ENCODE measurements at places on chromosomes 7 and 10. TPM values are rescaled to one million over a fixed set of nuclear protein-coding genes. Genes with fewer than 3 reads are reported as not detected.

DNA sequence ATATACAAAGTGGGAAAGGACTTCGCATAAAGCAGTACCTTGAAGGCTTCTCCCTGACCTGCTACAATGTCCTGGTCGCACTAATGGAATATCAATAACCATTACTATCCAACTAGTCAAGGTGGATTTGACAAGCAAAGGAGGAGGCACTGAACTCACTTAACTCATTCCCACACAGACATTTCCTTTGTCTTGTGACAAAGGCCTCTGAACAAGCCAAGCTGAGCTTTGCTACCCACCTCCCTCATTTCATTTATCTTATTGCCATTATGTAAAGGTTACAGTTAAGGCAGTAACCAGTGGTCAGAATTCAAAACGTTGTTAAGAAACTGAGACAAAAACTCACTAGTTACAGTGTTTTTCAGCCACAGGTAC lies 7.3 kb downstream of the ELMO1 start:
- no peak for DNase-seq

BTAF1 gene
- 33.8 TPM for total RNA-seq

DNA sequence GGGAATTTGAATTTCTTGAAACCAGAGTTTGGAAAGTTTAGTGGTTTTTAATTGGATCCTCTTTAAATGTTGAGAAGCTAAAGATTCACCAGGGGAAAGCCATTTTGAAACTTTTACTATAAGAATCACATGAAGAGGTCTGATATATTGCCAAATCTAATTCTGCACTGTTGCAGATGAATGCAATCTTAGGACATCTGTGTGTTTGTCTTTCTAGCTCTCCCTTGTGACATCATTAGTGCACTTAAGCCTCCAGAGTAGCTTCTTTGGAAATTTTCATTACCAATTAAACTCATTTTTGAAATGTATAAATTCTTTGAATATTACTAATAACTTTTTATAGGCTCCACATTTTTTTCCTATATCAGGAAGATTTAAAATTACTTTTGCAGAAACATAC lies 160.2 kb downstream of the BICC1 start:
- DNase-seq: no peak

GRCh38 chr10:77641788-77642397 lies 4.3 kb upstream of the KCNMA1 start:
- DNase-seq: peak; percentile 84

ASB4 gene
- total RNA-seq: 0.15 TPM

SFTPA1 gene
- 3.8 TPM for total RNA-seq

- no peak for DNase-seq
These were observed 235.3 kb downstream of the CALN1 start for GRCh38 chr7:72176875-72177274.

DNA sequence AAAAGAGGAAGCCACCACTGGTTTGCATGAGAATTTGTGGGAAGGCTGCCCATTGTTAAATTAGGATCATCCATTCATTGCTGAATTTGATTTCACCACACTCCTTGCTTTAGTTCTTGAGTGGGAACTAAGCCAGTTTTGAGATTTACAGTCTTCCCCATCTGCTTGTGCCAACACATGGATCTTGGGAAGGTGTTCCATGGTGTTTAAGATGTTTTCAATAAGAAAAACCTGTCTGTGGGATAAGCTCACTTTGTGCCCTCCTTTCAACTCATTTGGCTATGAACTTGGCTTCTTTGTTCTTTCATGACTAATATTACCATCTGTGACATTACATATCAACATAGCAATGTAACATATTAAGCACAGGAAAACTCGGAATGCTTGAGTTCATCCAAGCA lies 73.2 kb downstream of the INHBA start:
- no peak for DNase-seq

TFPI2 gene
- total RNA-seq: 2.9 TPM

DNA sequence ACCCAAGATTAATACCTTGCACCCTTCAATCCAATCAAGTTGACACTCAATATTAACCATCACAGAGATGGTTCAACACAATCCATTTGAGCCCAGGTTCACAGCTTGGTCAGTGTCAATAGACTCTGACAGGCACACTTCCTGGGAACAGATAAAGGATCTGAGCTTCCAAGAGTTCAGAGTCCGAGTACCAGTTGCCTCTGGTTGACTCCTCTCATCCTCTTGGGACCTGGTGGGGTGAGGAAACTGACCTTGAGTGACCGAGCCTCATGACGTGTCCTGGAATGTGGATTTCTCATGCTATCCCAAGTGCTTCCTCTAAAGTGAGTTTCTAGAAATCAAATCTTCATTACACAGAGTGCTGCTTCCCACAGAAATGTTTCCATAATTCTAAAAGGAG lies 162.0 kb downstream of the CYP26A1 start:
- DNase-seq: no peak

PIK3AP1 gene
- 2.6 TPM for total RNA-seq

EPDR1 gene
- total RNA-seq: 86.6 TPM

DNA sequence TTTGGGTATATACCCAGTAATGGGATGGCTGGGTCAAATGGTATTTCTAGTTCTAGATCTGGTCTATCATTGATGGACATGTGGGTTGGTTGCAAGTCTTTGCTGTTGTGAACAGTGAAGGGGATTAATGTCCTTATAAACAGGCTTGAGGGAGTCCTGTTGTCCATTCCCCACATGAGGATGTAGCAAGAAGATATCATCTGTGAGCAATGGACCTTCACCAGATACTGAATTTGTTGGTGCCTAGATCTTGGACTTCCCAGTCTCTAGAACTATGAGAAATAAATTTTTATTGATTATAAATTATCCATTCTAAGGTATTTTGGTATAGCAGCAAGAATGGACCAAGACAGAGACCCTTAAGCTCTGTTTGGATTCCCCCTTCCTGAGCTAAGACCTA lies 72.2 kb upstream of the RELN start:
- DNase-seq: no peak

SLC26A5 gene
- total RNA-seq: not detected

DNA sequence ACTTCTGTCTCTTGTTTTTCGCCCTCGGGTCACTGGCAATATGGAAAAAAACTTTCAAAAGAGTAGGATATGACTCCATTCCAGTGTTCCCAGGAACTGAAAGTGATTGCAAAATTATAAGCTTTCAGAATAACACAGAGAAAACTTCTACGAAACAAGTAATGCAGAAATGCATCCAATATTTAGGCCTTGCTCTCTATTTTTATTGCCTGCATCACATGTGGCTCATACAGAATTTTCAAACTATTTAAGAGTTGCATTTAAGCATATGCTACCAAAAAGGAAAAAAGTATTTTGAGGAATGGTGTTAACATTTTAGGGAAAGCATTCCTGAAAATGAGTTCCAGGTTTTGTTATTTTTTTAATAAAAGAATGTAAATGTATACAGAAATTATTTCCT lies 228.0 kb downstream of the CACNB2 start:
- no peak for DNase-seq

HTRA1 gene
- total RNA-seq: 32.8 TPM

GRCh38 chr7:38656968-38657367 lies 25.8 kb upstream of the AMPH start:
- DNase-seq: no peak

EPHB6 gene
- 0.54 TPM for total RNA-seq

GRCh38 chr10:115379064-115379463 lies 285.9 kb downstream of the ATRNL1 start:
- DNase-seq: no peak

ZNF804B gene
- total RNA-seq: not detected

DNA sequence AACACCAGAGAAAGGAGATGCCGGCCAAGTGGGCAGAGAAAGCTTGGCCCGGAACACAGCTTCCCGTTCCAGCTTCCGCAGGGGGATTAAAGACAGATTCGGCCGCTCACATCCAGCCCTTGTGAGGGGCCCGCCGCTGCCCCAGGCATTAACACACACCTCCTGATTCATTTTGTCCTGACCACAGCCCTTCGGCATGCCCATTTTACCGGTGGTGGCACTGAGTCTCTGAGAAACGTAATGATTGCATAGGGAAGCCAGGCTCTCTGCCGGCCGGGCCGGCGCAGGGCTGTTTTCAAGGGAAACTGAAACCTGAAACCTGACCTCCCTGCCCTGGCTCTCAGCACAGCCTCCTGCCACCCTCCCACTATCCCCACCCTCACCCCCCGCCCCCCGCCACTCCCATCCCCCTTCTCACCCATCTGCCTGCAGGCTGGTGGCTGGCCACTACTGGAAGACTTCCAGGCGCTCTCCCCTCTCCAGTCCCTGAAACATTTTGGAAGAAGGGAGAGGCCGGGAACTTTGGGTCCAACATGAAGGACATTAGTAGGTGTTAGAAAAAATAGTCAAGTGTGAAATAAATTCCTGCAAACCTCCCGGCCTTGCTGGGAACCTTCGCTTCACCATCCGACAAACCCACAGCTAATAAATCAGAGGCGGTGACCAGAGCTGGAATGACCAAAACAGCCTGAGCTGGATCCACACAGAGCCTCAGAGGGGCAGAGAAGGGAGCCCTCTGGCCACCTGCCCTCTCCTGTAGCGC lies 83.5 kb upstream of the CUX1 start:
- no peak for DNase-seq

- no peak for DNase-seq
These were observed 105.0 kb upstream of the CDK13 start for GRCh38 chr7:39845006-39845405.

DNA sequence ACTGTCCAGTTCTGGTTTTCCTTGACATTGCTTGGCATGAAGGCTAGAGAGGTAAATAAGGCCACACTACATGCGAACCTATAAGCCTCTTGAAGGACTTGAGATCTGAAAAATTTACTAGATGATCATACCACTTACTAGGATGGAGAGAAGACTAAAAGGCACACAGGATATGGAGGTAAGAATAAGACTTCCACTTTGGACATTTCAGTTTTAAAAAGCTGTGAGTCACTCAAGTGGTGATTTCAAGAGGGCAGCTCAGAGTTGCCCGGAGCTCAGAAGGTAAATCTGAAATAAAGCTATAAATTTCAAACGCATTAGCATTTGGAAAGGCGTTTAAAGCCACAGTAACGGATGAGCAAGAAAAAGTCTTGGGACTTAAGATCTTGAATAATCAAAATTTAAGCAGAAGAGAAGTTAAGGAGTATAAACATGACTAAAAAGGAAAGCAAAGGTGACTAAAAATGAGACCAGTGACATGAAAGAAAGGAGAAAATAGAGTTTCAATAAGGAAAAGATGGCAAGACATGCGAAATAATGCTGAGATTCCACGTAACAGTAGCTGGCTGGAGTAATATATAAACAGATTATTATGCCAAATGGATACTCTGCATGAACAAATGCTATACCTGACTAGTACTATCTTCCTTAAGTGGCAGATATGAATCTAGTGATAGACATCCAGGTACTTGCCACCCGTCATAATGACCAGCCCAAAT lies 68.3 kb downstream of the SNX13 start:
- no peak for DNase-seq

TBL2 gene
- total RNA-seq: 60.1 TPM

Data from Panc1 (cell line).